ENCODE measurements at places on chromosomes 1 and 21. TPM values are rescaled to one million over a fixed set of nuclear protein-coding genes. Genes with fewer than 3 reads are reported as not detected.
A peak's percentile ranks its signal among the peaks of the same experiment; 100 is the strongest.

- DNase-seq: no peak
Observed at GRCh38 chr1:168614235-168614634, 37.8 kb downstream of the XCL1 start.

- DNase-seq: no peak
Observed at GRCh38 chr1:203264052-203264501, 34.6 kb upstream of the CHIT1 start.

GRCh38 chr21:31205412-31205811 lies 138.6 kb downstream of the TIAM1 start:
- no peak for DNase-seq

GRCh38 chr1:209072481-209072880 lies 511.0 kb upstream of the CAMK1G start:
- DNase-seq: peak; percentile 95

GRCh38 chr1:55213885-55214211 lies 1.3 kb downstream of the USP24 start:
- no peak for DNase-seq

DNA sequence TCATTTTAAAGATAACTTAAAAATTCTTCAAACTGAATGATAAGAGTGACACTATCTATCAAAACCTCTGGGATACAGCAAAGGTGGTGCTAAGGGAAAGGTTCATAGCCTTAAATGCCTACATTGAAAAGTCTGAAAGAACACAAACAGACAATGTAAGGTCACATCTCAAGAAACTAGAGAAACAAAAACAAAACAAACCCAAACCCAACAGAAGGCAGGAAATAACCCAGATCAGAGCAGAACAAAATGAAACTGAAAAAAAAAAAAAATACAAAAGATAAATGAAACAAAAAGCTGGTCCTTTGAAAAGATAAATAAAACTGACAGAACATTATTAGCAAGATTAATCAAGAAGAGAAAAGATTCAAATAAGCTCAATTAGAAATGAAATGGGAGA lies 6.8 kb downstream of the ODF2L start:
- no peak for DNase-seq

- no peak for DNase-seq
Observed at GRCh38 chr1:244234009-244234643, 183.0 kb downstream of the ZBTB18 start.

DNA sequence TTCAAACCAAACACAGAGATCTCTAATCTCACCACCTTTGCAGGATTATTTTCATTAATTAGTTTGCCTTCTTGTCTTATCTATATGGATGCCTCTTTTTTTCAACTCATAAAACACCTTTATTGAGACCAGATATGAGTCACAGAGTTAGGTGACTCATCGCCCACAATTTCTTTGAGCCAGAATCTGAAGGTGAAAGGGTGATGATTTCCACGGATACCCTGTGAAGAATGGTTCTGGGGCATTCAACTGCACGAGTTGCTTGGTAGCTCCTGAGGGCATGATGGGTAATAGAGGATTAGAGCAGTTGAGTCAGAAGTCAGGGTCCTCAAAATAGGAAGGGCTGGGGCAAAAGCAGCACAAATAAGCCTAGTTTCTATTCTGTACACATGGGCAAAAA lies 128.2 kb downstream of the TBX19 start:
- peak; percentile 95 for DNase-seq

GRCh38 chr1:246093230-246093629 lies 413.8 kb downstream of the SMYD3 start:
- DNase-seq: no peak

GRCh38 chr1:172940174-172940855 lies 110.4 kb downstream of the TNFSF18 start:
- peak; percentile 77 for DNase-seq

DNA sequence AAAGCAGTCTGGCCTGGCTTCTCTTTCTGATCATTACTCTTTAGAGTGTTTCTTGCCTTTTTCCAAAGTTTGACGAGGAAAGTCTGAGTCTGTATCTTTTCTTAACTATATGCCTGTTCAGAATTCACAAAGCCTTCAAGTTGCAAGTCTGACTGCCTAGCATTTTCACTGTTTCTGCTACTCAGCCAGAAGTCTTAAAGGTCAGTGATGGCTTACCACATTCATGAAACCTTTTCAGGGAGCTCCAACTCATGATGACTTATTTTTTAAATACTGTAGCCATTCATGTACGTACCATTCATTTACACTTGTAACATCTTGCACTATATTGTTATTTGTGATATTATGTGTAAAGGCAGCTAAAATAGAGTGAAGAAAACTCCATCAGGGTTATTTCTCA lies 58.2 kb downstream of the TNFSF4 start:
- no peak for DNase-seq

DNA sequence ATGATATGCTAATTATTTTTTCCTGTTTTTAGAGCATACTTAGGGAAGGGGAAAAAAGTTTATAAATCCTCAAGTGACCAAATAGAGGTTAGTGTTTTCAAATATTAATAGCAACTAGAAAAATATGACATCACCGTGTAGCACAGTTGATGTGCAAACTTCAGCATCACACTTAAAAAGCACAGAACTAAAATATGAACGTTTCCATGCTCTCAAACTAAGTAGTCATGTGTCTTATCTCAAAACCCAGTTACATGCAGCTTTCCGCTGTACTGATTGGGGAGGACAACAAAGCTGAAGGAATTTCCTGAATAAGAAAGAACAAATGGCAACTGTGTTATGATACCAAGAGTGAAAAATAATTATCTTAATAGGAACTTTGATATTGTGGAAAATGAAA lies 903.7 kb downstream of the ADGRL2 start:
- DNase-seq: no peak

DNA sequence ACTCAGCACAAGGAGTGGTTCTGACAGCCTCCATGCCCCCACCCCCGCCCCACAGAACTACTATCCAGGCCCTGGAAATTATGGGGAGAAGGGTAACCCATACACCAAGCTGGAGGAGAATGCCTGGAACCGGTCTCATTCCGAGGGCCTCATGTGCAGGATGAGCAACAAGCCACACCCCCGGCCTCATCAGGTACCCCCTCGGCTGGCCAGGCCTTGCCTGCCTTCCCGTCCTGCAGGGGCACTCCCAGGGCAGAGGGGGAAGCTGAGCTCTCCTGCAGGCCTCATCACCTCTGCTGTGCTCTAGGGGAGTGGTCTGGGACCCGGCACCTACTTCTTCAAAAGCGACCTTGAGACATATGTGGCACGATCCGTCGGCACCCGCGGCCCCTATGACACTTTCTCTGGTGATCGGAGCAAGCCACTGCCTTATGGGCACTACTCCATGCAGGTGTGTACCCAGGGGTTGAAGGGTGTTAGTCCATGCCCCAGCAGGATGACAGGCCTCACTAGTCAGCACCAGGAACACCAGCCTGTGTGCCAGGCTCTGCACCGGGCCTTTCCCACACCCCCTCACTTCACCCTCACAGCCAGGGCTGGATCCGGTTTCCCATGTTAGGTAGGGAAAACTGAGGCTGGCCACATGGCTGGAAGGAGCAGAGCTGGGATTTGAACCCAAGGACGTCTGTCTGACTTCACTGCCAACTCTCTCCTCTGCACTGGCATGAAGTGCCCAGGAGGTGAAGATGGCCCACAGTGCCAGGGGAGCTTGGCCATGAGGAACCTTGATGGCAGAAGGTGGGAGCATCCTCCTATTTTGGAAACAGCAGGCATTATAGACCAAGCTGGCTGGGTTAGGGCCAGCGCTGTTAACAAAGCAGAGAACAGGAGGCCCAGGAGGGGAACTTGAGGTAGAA lies 10.9 kb upstream of the TTC22 start:
- DNase-seq: no peak

DNA sequence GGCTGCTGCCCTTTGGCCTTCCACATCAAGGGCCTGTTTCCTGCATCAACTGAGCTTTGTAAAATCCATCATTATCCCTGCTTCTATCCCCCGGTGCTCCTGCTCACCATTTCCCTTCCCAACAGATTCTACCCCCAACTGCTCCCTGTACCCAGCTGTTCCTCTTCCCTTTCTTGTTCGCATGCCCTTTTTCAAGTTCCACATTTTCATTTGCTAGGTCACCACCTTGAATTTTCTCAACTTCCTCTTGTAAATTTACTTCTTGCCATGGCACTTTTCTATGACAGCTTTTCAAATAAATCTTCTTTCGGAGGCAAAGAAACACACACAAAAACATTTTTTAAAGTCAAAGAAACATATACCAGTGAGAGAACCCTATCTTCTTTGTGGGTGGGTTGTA lies 330.5 kb upstream of the ADGRL2 start:
- no peak for DNase-seq

DNA sequence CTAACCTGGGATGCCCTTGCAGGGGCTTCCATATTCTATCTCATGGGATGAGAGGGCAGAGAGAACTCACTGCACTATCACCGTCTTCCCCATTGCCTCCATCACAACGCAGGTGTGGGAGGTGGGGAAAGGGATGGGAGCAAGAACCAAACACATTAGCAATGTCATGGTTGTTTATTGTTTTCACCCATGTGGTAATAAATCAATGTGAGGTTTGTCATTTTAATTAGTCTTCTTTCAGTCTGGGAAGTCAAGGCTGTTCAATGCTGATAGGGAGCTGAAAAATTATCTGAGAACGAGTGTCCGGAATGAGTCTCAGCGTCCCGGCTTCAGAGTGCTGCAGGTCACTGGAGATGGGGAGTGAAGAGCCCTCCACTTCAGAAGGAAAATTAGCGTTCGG lies 268.5 kb downstream of the DUSP10 start:
- no peak for DNase-seq

- DNase-seq: no peak
Observed at GRCh38 chr1:42260376-42261070, 74.5 kb downstream of the FOXJ3 start.

DNA sequence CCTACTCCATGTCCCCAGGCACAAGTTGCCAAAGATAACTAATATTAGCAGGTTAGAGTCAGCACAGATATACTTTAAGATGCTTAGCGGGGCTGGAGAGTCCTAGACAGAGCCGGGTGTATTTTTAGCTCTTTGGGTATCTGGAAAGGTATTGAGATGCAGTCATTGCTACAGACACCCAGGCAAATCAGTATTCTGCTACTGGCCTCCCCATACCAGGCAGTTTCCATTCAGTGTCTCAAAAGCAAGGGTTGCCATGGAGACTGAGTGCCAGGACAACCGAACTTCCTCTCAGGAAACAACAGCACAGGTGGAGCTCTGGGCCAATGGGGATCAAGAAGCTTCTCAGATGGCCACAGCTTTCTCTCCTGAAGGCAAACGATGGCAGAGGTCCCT lies 45.3 kb downstream of the KCNC4 start:
- peak; percentile 31 for DNase-seq

DNA sequence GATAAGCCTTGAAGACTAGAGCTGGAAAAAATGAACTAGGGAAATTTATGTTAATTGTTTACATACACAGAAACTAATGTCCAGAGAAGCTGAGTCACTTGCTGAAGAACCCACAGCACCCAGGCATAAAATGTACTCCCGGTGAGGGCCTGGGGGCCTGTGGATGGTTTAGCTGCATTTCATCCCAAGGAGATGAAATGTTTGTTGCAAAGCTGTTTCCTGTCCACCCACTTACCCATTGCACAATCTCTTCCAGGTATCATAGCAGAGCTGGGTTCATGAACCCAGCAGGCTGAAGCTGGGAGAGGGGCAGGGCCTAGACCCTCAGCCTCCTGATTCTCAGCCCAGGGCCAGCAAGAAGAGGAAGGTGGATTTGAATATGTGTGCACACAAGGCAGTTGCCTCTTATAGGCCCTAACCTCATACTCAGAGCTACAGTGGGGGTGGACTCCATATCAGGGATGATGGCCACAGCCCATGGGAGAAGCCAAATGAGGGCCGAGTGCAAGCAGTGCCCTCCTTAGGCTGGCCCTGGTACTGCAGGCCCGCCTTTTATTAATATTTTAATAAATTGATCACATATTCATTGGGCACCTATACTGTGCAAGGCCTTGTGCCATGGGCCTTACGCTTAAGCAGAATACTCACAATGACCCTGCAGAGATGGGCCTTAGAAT lies 110.8 kb downstream of the LACTBL1 start:
- peak; percentile 80 for DNase-seq

DNA sequence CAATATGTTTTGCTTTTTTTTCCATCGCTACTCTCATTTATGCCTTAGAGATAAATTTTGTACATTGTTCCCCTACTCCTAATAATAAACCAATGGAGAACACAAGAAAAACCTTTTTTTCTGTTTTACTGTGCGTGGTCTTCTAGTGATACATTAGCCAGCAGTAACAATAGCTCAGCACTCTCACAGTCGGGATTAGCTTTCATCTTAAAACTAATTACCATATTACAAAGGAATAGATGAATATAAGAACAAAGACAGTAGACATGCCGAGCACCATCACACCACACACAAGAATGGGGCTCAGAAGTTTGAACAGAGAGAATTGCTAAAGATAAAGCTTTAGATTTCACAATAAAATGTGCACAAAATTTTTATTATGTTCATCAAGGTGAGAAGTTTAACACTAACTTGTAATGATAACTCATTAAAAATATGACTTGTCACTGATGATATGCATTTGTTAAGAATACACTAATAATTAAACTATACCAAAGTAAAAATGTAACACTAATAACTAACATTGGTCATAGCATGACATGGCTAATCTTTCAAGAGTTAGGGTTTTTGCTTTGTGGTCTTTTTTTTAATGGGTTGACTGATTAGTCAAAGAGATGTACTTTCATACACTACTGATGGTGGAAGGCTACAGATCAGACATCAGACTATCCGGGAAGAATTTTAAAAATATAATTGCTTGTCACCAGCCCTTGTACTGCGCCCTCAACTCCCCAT lies 61.8 kb downstream of the EXTL2 start:
- DNase-seq: no peak

DNA sequence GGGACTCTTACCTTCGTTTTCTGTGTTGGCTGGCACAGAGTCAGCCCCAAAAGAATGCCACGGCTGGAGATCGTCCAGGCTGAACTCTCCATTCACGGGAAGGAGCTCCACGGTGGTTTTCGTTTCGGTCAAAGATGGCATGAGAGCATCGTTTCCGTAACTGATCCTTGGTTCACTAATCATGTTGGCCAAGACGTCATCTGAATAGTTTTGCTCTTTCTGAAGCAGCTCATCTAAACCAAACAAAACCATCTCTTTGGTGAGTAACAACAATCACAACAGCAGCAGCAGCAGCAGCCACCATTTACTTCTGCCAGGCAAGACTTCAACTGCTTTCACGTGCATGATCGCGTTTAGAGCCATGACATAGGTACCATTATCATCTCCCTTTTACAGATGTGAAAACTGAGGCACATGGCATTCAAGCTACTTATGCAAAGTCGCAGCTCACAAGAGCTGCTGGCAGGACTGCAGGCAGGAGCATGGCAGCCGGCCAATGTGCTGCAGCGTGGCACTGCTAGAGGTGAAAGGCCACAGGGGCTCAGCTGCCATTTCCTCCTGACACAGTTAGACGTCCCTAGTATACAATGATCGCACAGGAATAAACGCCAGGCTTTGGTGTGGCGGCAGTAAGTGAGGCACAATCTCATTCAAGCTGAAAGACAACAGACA lies 177.1 kb downstream of the GABPA start:
- no peak for DNase-seq

Gene CYP4X1
- not detected for total RNA-seq

Gene RAB13
- total RNA-seq: 36.7 TPM

Gene TRABD2B
- not detected for total RNA-seq

Gene HAO2
- not detected for total RNA-seq

Gene AKR7A3
- 0.37 TPM for total RNA-seq

Gene ATP1A2
- total RNA-seq: not detected

Gene LAX1
- not detected for total RNA-seq

Gene AADACL4
- total RNA-seq: not detected

Gene PIK3R3
- 20.6 TPM for total RNA-seq

Gene CD1D
- not detected for total RNA-seq

Gene TMEM269
- total RNA-seq: 0.02 TPM

Gene AIRE
- not detected for total RNA-seq
